ENCODE measurements at places on chromosomes 4 and X.

DNA sequence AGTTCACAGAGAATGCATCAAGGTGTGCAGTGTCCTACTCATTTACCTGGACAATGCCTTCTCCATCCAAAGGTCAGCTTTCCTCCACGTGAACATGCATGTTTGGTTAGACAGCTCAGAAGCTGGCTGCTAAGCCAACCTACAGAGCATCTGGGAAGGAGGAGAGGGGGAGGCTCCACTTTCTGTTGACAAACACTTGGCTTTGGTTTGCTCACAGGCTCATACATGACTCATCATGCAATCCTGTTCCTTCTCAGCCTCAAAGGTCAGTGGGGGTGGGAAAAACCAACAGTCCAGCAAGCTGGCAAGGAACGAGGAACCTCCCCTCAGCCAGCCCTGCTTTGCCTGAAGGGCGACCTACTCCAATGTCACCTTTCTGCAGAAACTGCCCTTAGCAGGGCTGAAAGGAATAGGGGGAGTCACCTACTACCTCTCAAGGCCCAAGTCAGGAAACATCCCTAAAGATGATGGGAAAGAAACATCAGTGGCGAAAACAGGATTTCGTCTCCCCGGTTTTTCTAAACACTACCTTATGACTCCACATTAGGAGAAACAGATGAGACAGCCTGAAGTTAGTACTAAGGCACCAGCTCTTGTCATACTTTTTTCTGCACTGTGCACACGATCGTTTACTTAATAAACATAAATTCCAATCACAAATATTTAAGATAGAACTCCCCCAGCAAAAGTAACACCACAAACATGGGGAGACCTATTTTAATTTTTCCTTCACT is 37.9 kb downstream of the RELL1 start:
- DNase-seq, result no peak

GRCh38 chr4:69656653-69657158 is 3.7 kb upstream of the UGT2A1 start:
- DNase-seq, result no peak

DNA sequence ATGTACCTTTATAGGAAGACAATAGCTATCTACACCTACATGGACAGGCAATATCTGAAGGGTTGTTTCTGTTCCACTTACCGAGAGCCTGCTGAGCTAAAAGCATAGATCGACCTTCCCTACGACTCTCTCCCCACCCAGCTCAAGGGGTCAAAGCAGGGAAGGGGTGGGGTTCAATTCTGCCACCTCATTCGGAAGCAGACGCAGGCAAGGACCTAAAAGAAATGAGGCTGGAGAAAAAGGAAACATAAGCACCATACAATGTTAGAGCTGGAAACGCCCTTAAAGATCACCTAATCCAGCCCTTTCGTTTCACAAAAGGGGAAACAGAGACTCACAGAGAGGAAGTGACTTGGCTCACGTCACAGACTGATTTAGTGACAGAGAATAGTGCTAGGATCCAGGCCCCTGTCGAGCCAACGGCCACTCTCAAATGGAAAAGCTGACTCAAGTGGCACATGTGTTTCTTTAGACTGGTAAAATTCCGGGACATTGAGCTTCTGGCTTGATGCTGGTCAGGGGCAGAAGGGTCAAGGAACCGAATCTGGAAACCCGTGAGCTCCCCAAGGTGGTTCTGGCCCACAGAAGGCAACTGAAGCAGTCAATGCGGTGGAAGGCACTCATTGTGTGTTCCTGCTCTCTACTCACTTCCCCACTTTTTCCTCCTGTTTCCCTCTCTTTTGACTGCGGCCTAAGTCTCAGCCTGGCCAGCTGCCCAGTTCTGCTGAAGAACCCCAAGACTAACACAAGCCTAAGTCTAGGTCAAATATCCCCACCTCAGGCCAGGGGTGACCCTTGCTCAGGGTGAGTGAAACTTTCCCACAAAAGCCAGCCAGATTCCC is 7.5 kb downstream of the SEPTIN6 start:
- no peak for DNase-seq

GRCh38 chrX:132940727-132941327 is 17.6 kb downstream of the HS6ST2 start:
- DNase-seq, result no peak

- DNase-seq, result no peak
These were observed 158.1 kb downstream of the FHIP1A start for GRCh38 chr4:151567056-151567455.

DNA sequence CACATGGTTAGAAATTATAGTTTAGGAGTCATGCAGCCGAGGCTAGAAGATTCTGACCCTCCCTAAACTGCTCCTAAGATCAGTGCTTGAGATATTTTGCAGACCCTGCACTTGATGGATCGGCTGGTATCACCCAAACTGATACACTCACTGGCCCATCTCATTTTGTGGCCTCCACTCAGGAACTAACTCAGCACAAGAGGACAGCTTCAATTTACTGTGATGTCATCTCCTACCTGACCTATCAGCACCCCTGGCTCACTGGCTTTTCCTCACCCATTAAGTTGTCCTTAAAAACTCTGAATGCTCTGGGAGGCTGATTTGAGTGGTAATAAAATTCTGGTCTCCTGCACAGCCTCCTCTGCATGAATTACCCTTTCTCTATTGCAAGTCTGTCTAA is 450.9 kb downstream of the PCDH10 start:
- DNase-seq, result no peak

DNA sequence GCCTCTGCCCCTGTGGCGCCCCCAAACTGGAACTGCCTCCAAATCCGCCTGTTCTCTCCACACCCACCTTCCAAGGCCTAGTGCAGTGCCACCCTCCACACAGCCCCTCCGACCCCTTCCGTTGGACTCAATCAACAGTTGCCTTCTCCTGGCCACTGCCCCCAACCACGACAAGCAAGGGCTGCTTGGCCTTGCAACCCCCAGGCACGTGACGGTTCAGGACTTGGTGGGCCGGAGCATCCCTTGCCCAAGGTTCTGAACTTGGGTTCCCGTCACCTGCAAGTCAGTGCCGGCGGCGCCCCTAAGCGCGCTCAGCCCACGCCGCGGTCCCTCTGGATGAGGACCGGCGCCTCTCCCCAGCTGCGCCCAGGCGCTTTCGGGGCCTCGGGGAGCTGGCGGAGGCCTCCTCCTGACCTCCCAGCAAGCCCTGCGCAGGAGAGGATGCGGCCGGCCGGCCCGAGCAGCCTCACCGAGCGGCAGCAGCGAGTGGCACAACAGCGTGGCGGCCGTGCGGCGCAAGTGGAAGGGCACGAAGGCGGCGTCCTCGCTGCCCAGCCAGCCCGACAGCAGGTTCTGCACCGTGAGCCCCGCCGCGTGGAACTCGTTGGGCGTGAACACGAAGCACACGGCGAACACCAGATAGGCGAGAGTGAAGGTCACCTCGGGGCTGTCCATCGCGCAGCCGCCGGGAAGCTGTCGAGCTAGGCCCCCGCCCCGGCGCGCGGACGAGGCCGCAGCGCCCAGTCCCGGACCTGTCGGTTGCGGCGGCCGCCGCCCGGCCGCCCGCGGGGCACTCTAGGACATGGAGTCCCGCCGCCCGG is 750 bp downstream of the TMEM129 start:
- DNase-seq, result no peak

DNA sequence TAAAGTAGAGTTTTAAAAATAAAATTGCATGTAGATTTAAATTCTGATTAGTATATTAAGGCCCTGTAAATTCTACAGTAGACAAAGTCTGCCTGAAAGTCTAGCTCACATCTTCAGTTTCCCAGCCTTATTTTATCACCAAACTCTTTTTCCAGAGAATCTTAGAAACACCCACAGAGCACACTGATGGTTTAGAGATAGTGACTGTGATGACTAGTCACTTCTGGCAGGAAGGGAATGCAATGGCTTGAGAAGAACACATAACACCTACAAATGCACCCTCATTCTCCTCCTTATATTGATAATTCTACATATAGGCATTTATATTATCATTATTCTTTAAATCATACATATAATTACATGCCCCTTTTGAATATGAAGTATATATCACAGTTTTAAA is 232.9 kb downstream of the ARAP2 start:
- no peak for DNase-seq

DNA sequence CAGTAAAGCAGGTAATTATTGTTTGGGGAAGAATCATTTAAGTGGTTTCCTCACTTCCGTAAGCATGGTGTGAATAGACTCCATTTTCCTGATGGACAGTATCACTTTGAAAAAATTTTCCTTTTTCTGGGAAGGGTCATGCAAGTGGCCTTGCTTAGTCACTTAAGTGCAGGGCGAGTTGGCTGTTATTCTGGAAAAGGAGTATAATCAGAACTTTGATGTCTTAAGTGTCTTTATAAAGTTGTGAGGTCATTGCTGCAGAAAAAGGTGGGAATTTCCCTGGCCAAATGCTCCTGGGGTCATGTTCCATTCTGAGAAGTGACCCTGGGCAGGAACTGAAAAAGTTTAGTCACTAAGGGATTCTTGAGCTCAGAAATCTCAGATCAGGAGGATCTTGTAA is 146.1 kb upstream of the OTUD4 start:
- DNase-seq, result no peak

GRCh38 chrX:67044866-67045265 is 406.0 kb upstream of the EDA2R start:
- no peak for DNase-seq

DNA sequence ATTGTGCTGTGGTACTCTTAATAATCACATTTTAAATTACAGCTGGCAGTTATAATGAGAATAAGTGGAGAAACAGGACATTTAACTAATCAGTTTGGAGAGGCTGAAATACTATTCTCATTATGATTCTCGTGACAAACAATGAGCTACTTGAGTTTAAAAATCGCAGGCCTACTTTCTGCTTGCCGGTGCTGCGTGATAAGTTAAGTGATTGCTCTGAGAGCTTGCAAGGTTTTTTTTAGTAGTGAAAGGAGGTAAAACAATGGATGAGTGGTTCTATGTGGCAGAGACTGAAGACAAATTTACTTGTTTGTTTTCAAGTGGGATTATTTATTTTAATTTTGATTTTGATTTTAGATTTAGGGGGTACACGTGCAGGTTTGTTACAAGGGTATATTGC is 114.0 kb downstream of the RAPGEF2 start:
- no peak for DNase-seq

DNA sequence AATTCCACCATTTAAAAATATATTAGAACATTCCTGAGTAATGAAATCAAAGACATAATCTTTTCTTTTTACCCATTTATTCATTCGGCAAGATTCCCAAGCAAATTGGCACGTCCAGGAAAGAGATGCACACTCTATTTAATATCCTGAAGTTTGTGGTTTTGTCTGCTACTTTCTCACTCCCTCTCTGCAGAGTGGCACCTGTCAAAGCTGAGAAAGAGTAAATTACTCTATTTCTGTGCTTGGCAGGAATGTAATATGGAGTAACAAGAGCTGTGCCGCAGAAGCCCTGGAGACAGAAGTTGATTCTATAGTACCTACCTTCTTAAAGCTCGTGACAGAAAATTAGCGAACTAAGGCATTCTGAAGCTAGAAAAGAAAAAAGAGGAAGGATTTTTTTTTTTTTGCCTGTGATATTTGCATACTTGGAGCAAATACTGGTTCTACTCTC is 5.5 kb downstream of the GSTCD start:
- no peak for DNase-seq

DNA sequence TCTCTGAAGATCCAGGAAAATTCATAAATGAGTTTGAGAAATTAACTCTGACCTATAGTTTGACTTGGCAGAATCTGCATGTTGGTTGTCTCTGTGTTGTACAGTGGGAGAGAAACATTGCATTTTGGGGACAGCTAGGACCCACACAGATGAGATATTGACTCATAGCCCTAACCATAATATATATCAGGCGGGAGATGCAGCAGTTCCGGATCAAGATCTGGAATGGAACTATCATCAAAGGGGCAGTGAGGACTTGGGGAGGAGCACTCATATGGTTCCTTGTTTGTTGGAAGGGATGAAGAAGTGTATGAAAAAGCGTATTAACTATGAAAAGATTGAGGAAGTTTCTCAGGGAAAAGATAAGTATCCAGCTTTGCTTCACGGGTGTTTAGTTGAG is 14.0 kb downstream of the CXCL2 start:
- no peak for DNase-seq

DNA sequence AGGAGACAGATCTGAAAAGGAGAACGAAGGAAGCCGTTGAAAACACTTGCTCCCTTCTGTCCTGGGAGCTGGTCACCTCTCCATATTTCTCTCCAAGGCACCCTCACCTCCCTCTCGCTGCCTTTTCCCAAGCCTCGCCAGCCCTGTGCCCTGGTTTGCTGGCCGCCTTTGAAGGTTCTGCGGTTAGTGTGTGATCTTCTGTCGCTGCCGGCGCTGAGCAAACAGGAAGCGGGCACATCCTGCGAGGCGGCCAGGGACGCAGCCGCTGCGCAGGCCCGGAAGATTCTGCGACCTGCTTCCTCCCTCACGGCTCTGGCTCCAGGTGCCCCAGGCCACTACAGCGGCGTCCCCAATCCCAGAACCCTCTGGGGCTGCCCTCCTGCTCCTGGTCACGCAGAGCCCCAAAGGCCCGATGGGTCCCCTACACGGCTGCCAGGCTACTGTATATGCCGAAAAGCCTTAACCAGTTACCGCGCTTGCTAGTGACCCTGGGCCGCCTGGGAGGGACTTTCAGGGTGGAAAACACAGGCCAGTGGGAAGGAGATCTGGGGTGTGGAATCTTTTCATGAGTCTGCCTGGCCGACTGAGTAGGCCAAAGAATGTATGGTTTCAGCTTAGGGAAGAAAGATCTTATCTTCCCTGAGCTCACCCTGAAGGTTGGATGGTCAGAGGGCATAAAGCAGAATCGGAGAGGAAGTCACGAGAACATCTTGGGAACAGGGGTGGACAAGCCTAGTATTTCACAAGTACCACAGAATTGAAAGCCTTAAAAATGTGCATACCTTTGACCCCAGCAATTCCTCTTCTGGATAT is 2.3 kb upstream of the SASH3 start:
- DNase-seq, result no peak

DNA sequence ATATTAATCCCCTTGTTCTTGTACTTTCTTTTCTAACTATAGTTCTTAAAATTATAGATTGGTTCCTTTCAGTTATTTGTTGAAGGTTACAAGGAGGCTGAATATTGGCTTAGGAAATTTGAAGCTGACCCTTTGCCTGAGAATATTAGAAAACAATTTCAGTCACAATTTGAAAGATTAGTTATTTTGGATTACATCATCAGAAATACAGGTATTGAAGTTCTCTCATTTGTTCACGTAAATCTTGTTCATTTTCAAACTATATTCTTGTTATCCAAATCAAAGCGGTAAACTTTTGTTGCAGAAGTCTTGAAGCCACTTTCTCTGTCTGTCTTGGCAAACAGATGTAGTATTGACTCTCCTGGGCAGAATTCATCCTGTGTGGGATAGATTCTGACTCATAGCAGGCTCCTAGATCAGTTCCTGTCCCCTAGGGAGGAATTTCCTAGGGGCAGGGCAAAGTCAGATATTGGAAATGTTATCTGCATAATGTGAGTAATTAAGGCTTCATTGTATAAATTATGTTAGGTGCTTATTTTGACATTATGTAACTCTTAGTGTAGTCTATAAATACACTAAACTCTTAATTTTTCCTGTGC is 25.2 kb downstream of the PI4K2B start:
- no peak for DNase-seq

GRCh38 chr4:52843958-52844357 is 18.2 kb upstream of the RASL11B start:
- DNase-seq, result no peak

DNA sequence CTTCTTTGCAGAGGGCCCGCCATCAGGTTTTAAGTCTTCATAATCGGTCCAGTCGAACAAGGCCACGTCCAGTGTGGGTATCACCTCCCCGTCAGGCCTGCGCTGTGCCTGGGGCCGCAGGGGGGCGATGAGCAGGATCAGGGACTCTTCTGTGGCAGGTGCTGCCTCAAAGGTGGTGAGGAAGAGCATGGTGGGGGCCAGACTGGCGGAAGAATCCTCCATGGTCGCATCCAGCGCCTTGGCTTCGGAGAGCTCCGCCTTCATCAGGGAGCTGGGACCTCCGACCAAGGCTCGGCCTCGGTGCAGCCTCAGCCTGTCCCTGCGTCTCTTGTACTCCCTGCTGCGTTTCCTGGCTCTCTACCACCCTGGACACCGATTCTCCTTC is 17.5 kb downstream of the FAM9A start:
- DNase-seq, result no peak

All from stimulated activated CD8-positive, alpha-beta memory T cell treated with anti-CD3 and anti-CD28 coated beads, Interleukin-4, amount 100 ng/mL, for 1 hour (primary cell).